Activated CD8-positive, alpha-beta memory T cell treated with anti-CD3 and anti-CD28 coated beads for 4 hours (primary cell): ENCODE measurements at places on chromosomes 1 and 21.
A peak's percentile ranks its signal among the peaks of the same experiment; 100 is the strongest.

GRCh38 chr1:44721485-44722361 is 9.2 kb downstream of the RNU5D-1 start:
- DNase-seq = no peak

DNA sequence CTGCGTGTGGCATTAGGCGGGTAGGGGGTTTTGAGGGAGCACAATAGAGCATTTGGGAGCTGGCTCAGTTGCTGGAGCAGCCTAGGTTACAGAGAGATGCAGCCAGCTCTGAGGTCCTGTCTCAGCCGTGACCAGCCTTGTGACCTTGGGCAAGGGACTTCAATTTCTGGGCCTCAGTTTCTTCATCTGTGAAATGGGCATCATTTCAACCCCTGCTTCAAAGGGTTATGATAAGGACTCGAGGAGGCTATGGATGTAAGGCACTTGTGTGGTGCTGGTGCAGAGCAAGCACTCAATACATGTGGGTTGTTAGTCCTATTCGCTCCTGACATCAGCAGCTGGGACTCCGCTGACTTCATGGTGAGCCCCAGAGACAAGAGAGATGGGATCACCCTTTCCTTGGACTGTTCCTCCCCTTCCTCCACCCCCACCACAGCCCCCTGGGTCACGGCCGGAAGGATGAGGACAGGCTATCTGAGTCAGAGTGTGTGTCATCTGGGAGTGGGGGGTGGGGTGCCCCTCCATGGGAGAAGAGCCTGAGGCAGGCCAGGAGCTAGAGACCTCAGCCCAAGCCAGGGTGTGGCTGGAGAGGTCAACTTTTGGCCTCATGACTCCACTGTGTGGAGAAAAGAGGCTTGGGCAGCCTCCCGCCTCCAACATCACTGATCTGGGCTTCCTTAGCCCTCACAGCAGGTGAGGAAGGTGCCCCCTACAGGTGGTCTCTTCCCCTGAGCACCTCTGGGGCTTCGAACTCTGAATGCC is 71.4 kb upstream of the ZBTB40 start:
- DNase-seq = no peak

GRCh38 chr1:230636575-230637148 is 5.6 kb upstream of the COG2 start:
- DNase-seq = no peak

GRCh38 chr1:248194117-248194516 is 2.9 kb upstream of the OR2M3 start:
- no peak for DNase-seq

DNA sequence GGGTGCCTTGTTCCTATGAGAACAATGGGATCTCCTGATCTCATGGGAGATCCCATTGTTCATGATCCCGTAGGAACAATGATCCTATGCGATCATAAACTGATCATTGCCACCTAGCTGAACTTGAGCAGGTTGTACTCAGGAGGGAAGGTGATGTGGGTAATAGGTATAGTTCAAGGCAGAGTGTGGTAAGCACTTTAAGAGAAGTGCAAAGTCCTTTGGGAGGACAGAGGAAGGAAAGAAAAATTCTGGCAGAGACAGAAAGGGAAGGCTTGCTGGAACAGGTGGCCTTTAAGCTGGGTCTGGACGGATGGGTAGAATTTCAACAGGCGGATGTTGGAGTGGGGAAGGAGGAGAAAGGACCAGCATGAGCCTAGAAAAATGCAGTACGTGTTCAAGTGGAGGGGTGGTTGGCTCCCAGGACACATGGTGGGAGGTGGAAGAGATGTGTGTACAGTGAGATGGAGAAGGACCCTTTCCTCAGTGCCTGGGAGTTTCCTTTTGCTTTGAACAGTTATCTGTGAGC is 22.3 kb downstream of the GREM2 start:
- no peak for DNase-seq

- no peak for DNase-seq
Observed at GRCh38 chr1:200279810-200280411, 129.9 kb downstream of the ZNF281 start.

- no peak for DNase-seq
Observed at GRCh38 chr21:19034560-19034959, 631.0 kb upstream of the TMPRSS15 start.

DNA sequence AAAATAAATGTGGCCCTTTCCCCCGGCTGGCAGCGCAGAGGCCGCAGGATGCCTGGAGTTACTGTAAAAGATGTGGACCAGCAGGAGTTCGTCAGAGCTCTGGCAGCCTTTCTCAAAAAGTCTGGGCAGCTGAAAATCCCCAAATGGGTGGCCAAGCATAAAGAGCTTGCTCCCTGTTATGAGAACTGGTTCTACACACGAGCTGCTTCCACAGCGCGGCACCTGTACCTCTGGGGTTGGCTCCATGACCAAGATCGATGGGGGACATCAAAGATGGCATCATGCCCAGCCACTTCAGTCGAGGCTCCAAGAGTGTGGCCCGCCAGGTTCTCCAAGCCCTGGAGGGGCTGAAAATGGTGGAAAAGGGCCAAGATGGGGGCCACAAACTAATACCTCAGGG is 95.9 kb downstream of the LRIG2 start:
- no peak for DNase-seq

GRCh38 chr1:231817801-231818200 is 191.2 kb downstream of the DISC1 start:
- no peak for DNase-seq

- DNase-seq = no peak
Observed at GRCh38 chr1:194866153-194866552, 1679.7 kb upstream of the B3GALT2 start.

- peak; percentile 32 for DNase-seq
Observed at GRCh38 chr1:93447481-93448291, at the start of gene FNBP1L. FNBP1L (plus strand) TSS chr1:93448118; CDS start chr1:93448282, 164 bp downstream.

GRCh38 chr1:220149742-220150141 is 55.8 kb downstream of the IARS2 start:
- DNase-seq = no peak

DNA sequence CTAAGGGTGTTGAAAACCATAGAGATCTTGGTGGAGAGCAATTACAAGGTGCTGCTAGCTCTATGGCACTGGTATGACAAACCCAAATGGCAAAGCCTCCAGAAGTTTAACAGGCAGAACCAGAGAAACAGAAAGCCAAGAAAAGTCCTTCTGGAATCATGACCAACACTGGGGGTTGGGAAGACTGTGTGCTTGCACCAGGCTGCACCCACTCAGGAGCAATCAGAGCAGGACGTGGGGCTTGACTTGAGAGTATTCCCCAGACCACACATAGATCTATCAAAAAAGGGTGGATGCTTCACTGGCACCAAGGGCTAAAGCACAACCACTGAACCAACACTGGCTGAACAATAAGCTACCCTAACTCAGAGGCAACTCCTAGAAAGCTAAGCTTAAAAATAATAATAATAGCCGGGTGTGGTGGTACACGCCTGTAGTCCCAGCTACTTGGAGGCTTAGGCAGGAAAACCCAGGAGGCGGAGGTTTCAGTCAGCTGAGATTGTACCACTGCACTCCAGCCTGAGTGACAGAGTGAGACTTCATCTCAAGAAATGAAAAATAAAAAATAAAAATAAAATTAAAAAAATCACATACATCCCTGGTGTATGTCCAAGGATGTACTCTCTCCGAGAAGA is 20.1 kb upstream of the ENSA start:
- no peak for DNase-seq

- no peak for DNase-seq
Observed at GRCh38 chr1:155909894-155910293, 1.3 kb downstream of the RIT1 start.

DNA sequence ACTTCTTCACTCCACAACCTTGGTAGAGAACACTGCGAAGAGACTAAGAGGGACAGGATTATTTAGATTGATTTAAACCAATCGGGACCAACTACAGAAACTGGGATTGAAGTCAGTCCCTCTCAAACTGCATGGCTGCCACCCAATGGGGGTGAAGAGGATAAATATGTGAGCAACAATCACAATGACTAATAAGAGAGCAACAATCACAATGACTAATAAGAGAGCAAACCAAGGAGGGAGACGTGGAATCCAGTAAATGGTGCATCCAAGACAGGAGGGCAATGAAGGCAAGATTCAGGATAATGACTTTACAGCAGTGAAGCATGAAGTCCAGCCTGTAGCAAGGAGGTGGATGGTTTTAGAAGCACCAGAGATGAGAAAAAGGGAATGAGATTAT is 322.8 kb downstream of the TTLL7 start:
- DNase-seq = no peak

GRCh38 chr21:19874521-19874920 is 1123.7 kb upstream of the NCAM2 start:
- no peak for DNase-seq

DNA sequence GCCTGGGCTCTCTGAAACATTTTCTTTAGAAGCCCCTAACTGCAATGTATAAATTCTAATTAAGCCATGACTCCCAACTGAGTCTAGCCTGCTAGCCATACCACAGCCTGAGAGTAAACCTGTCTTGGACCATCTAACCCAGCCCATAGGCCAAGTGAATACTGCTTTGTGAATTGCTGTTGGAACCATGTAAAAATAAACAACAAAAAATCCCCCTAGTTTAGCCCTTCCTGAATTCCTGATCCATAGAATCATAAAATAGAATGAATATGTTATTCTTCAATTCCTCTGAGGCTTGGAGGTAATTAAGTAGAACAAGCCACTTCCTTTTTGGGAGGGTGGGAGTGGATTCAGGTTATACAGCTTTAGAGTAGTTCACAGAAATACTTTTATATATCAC is 1496.4 kb downstream of the MRPL39 start:
- DNase-seq = no peak

DNA sequence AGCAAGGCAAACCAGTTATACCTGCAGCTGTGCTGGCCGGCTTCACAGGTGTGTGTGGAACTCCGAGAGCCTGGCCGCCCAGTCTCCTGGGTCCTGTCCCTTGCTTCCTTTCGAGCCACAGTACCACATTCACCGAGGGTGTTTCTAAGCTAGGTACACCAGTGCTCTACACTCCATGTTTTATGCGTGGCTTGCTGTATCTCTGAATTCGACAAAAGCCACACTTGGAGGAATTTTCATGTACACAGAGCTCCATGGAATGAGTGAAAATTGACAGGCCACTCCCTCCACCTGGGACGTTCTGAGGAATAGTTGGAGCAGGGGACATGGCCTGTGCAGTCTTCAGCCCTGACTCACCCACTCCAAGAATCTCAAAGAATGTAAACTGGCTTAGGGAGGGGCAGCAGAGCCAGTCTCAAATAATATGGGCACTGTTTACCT is 14.0 kb downstream of the ETS2 start:
- DNase-seq = no peak

GRCh38 chr21:22791986-22792560 is 1793.9 kb downstream of the NCAM2 start:
- DNase-seq = no peak

DNA sequence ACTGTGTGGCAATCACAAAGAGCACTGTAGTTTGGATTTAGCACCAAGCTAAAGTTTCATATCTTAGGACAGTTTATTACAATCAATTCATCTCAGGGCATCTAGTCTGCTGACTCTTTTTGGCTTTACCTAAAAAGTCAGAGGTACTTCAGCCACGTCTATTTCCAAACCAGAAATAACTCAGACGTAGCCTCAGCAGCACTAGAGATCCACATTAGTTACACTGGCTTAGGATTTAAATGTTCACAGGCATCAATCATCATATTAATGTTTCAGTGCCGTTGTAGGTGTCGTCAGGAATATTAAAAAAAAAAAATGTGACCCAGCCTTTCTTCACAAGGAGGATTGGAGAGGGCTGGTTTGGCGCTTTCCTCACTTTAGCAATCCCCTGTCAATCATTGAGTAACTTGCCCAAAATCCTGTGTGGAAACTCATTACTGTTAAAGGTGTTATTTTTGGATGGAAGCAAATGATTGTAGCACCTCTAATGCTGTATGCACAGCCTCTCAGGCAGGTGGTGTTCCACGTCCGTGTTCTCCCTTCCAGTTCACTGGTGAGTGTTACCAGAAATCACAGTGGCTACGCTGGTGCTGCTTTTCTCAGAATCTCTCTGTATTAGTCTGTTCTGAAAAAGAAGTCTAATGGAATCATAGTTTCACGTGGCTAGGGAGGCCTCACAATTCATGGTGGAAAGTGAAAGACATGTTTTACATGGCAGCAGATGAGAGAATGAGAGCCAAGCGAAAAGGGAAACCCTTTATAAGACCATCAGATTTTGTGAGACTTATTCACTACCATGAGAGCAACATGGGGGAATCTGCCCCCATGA is 45.4 kb downstream of the NEK7 start:
- no peak for DNase-seq

GRCh38 chr1:53024117-53024516 is 37.9 kb upstream of the PODN start:
- DNase-seq = no peak

GRCh38 chr1:195185321-195185720 is 1422.9 kb downstream of the KCNT2 start:
- DNase-seq = no peak

DNA sequence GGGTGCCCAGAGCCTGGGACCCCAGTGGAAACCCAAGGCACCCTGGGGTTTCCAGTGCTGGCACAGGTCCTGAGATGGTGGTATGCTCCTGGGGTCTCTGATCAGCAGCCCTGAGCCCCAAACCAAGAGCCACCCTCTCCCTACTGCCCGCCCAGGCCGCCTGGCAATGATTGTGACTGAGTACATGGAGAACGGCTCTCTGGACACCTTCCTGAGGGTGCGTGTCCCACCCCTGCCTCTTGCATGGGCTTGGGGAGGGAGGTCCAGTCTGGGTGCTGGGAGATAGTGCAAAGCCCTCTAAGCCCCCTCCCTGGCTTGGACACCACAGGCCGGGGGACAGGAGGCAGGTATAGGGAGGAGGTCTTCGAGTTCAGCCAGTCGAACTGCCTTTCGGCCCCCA is 34.7 kb downstream of the EPHA8 start:
- DNase-seq = no peak

DNA sequence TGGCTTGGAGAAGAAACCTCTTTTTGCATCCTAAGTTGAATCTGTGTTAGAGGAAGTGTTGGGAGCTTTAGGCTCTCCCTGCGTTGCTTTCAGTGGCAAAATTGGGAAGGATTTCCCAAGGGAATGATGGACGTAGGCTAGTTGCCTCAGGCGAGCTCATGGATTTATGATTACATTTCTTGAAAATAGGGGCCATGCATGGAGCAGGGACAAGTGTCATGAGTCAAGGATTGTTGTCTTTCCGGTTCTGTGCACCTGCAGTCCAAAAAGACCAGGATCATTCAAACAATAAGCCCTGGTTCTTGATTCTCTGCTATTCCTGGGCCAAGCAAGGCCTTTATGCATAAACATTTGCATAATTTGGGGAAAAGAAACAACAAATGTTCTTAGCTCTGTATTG is 7.1 kb downstream of the MAN1C1 start:
- no peak for DNase-seq

DNA sequence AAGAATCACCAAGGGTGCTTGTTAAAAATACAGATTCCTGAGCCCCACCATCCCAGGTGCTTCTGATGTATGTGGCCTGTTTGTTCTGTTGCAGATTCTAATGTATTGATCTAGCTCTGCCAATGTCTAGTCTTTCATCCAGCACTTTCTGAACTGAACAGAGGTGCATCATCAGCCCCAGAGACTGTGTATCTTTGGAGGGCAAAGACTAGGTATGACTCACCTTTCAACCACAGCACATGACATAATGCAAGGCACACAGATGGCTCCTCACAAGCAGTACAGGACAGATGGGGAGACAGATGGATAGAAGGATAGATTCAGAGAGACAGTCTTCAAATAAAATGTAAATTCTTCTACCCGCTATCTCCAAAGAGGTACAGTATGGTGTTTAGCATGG is 32.3 kb downstream of the CD58 start:
- no peak for DNase-seq

- DNase-seq = no peak
Observed at GRCh38 chr1:54506594-54506993, 41.4 kb upstream of the ACOT11 start.
